CD4-positive, alpha-beta memory T cell (primary cell): ENCODE measurements at places on chromosomes 11 and 22. TPM values are rescaled to one million over a fixed set of nuclear protein-coding genes. Genes with fewer than 3 reads are reported as not detected.

The GCAT gene
- 4.4 TPM for total RNA-seq

The NOL12 gene
- 50.3 TPM for total RNA-seq

The SMC1B gene
- 0.08 TPM for total RNA-seq

The OR56A1 gene
- not detected for total RNA-seq

The FGF4 gene
- not detected for total RNA-seq

The VSTM5 gene
- not detected for total RNA-seq

The LRRC56 gene
- total RNA-seq = 4.4 TPM

The KCNQ1 gene
- total RNA-seq = 21.4 TPM

The RNH1 gene
- 98.4 TPM for total RNA-seq

The LINC01488 gene
- total RNA-seq = not detected

The EIF3F gene
- 317 TPM for total RNA-seq

The LGR4 gene
- 1.6 TPM for total RNA-seq

The RFPL1 gene
- not detected for total RNA-seq

The CLNS1A gene
- 116 TPM for total RNA-seq

The C11orf97 gene
- total RNA-seq = not detected

The ELMOD1 gene
- total RNA-seq = not detected

The FOLR1 gene
- total RNA-seq = not detected

The PGR gene
- total RNA-seq = not detected

The VPREB1 gene
- not detected for total RNA-seq

The DEPDC7 gene
- total RNA-seq = 1.9 TPM

The OR52E8 gene
- total RNA-seq = not detected

The IL17REL gene
- not detected for total RNA-seq

The CTSF gene
- 28.1 TPM for total RNA-seq

The PATE4 gene
- not detected for total RNA-seq

The C11orf24 gene
- total RNA-seq = 20.3 TPM

The MPST gene
- total RNA-seq = 3.7 TPM

The GAS2 gene
- 3.3 TPM for total RNA-seq

The NAT10 gene
- 81.5 TPM for total RNA-seq

The KCTD14 gene
- not detected for total RNA-seq

The OR2AG2 gene
- not detected for total RNA-seq

The PGA5 gene
- total RNA-seq = not detected

The CRYAB gene
- total RNA-seq = not detected

The APOA4 gene
- not detected for total RNA-seq

The GGTLC2 gene
- total RNA-seq = not detected

The OR5AL1 gene
- total RNA-seq = not detected

The SUSD2 gene
- total RNA-seq = 0.44 TPM

The ZP1 gene
- 0.33 TPM for total RNA-seq

The RASGRP2 gene
- total RNA-seq = 440 TPM
